Left renal pelvis (tissue), 4 donors: ENCODE measurements at places on chromosomes 6 and 20.

DNA sequence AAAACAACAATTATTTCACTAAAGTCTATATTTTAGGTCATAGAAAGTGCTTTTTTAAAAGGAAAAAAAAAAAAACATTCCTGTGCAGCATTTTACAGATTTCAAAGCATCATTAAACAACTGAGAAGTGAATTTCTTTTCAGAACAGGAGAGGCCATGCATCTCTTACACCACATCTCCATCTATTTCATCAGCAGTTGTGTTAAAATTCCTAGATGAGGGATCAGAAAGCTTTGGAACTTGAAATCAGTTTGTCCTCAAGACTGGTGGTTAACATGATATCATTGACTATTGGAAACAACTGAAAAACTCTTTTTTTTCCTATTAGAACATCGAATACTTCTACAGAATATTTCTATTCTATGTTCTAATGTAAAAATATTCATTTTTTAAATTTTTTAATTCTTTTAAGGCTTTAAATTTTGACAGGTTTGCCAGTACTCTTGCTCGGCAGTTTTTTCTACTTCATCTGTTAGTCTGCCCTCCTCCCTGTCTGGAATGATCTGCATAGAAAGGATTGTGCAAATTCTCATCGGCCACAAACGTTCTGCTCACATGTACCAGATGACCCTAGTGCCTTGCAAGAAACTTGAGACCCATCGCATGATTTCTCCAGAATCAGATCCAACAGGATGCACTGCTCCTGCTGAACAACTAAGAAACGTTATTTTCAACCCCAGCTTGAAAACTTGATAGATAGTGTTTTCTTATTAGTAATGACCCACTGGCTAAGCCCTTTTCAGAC, 411.0 kb upstream of the AGPAT4 start:
- no peak for DNase-seq

DNA sequence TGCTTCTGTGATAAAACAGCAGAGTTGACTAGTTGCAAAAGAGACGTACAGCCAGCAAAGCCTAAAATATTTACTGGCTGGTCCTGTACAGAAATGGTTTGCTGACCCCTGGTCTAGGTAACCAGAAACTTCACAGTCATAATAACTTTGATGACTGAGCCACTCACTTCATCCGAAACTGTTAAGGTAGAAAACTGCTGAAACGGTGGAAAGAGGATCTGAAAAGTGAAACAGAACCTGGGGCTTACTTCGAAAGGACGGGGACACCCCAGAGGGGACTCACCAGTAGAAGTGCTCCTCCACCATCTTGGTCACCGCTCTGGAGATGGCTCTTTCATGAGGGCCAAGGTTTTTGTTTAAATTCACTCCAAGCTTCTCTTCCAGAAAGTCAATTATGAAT, 16.4 kb downstream of the FAXC start:
- DNase-seq = no peak

- DNase-seq = no peak
Observed at GRCh38 chr20:25539742-25540672, 45.3 kb downstream of the NINL start.

DNA sequence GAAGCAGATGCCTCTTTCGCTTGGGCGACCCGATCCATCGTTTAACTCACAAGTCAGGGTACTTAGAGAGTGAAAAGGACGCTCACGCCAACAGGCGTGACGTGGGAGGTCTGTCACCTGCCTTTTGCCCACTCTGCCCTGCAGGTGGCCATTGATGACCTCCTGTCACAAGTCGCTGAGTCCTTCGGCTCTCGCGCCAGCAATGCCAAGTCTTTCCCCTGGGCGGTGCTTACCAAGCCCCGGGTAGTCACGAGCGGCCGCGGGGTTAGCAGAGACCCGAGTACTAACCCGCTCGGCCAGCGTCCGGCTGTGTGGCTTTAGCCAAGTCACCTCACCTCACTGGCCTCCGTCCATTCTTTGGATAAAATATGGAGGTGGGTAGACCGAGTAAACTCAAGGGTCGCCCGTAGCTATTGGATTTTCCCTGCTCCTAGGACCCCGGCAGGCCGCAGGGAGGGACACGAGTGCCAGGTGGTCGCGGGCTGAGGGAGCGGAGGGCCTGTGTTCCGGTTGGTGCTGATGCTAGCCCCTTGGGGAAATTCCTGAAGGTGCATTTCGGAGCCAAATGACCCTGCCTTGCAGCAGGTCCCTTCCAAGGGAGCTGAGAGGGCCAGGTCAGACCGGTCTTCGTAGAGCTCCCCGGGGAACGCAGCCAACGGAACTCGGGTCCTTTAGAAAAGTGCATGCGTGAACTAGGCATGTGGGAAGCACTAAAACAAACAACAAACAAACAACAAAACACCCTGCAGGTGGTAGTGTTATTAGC, 668 bp downstream of the PKIB start:
- DNase-seq = no peak

DNA sequence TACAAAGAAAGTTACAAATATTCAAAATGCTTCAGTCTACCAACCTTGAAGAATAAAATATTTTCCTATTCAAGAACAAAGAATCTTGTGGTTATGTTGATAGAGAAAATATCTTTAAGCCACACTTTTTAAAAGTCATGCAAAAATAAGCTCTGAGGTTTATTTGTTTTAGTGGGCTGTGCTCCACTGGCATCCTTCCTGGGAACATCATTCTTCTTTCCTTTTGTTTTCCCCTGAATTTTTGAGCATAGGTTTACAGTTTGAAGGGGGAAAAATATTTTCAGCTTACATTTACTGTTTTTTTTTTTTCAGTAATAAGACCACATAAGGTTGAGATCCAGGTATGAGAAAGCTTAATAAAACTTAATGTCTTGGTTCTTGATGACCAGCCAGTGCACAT, 72.0 kb upstream of the BACH2 start:
- DNase-seq = no peak

- DNase-seq = no peak
Observed at GRCh38 chr6:166861961-166862286, 94.4 kb downstream of the RNASET2 start.

DNA sequence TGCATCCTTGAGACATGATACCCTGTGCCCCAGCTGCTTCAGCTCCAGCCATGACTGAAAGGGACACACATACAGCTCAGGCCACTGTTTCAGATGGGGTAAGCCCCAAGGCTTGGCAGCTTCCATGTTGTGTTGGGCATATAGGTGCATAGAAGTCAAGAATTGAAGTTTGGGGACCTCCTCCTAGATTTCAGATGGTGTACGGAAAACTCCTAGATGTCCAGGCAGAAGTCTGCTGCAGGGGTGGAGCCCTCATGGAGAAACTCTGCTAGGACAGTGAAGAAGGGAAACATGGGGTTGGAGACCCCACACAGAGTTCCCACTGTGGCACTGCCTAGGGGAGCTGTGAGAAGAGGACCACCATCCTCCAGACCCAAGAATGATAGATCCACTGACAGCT, 1379.0 kb upstream of the MAP3K7 start:
- DNase-seq = no peak

- no peak for DNase-seq
Observed at GRCh38 chr6:141103246-141103645, 1029.5 kb upstream of the GJE1 start.

GRCh38 chr6:39755231-39755630, 30.0 kb upstream of the KIF6 start:
- DNase-seq = no peak

GRCh38 chr20:57780398-57780797, 70.6 kb upstream of the PMEPA1 start:
- DNase-seq = no peak

- no peak for DNase-seq
Observed at GRCh38 chr6:6701864-6702263, 113.3 kb downstream of the LY86 start.

- DNase-seq = no peak
Observed at GRCh38 chr20:34582911-34583310, 24.4 kb downstream of the MAP1LC3A start.

DNA sequence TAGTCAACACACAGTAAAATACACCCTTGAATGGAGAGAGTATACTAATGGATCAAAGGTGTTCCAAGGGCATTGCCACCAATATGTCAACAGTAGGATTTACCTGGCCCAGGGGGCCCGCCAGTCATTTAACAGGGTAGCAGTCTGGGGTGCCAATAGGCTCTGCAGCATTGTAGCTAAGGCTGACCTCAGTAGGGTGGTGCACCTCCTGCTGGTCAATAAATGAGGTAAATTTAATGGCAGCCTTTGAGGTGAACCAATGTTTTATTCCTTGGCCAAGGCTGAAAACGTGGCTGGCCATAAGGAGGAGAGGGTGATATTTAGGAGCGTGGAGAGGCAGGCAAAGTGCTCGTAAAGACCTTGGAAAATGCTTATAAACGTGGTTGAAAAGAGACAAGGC, 147.2 kb downstream of the RPS12 start:
- DNase-seq = no peak

DNA sequence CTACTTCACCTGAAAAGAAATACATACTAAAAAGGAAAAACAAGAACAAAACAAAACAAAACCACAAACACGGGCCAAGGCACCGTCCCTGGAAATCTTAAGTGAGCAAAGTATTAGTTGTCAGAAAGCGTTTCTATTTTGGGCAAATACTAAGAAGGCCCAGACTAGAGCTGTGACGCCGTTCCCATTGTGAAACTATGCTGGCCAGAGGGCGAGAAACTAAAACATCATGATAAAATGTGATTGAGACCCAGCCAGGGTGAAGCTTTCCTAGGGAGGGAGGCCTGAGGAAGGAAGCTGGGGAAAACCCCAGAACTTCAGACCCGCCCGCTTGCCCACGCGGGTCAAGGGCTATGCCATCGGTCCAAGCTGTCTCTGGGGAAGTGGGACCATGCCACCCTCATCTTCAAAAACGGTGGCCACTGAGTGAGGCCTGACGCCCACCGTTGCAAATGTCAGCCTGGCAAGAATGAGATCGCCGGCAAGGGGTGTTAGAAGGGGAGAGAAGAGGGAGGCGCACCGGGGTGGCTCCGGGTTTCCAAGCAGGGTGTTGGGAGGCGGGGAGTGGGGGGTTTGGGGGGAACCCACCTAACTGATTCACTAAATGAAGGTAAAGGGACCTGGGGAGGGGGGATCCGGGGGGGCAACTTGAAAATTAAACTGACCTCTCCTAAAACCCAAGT, 1950.9 kb upstream of the DEFB115 start:
- no peak for DNase-seq

DNA sequence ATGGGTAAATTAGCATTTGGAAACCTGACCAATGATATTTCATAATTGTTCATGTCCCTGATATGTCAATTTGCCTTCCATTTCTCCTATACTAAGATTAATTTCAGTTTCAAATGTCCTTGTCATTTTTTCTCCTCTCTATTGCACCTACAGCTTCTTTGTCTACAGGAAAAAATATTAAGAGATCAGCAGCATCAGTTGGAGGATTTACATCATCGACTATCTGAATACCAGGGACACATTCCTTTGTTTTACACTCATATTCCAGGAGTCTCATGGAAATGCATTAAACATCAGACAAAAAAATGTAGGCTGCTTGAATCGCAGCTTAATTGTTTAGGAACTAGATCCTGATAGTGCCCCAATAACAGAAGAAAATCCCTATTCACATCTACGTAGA, 188.2 kb downstream of the PRKN start:
- no peak for DNase-seq

DNA sequence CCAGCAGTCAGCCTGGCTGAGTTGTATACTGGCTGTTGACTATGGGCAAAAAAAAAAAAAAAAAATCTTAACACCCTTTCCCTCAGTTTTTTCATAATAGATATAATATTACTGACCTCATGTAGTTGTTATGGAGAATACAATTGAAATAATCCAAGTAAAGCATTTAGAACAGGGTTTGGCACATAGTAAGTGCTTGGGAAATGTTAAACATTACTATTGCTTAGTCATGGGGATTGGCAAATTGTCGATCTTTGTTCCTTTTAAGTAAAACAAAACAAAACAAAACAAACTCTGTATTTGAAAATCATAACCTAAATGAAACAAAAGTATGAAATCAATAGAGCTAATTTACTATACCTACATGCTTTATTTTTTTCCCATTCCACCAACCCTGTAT, 458.4 kb downstream of the GRIK2 start:
- no peak for DNase-seq

DNA sequence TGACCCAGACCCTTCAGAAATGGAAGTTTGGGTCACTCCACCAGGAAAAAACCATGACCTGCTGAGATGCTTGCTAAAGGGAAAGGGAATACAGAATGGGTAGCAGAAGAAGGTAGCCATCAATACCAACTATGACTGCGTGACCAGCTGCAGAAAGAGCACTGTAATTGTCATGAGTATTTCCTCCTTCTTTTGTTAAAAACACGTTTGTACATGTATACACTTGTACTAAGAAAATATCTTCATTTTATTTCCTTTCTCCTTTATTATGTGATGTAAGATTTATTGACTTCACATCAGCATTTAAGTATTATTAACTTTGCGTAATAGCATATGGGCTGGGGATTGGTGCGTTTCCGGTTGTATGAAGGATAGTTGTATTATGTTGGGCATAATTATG, 12.6 kb upstream of the MUC21 start:
- DNase-seq = no peak

GRCh38 chr6:108632441-108632840, 71.7 kb downstream of the FOXO3 start:
- no peak for DNase-seq

DNA sequence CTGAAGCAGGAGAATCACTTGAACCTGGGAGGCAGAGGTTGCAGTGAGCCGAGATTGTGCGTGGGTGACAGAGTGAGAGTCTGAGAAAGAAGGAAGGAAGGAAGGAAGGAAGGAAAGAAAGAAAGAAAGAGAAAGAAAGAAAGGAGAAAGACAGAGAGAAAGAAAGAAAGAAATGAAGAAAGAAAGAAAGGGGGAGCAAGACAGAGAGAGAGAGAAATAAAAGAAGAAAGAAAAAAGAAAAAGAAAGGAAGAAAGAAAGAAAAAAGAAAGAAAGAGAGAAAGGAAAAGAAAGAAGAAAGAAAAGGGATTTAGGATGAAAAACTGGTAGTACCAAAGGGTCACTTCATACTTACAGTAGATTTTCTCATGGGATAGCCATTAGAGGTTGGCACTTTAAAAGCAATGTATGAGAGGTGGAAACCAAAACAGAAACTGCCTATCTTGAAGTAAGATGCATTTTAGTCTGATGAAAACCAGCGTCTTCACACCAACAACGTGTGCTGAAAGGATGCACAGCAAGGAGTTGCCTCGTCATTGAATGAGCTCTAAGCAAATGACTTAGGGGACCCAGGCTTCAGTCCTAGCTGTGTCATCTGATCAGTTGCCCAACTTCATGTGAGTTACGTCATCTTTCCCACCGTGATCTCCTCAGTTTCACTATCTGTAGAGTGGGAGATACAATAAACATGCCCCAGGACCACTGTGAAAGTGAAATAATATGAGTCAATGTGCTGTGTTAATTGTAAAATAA, 133.9 kb upstream of the NEDD9 start:
- DNase-seq = no peak

- no peak for DNase-seq
Observed at GRCh38 chr6:106886922-106887797, 87.4 kb downstream of the CD24 start.
